A549 (cell line): ENCODE measurements at places on chromosomes 2 and 18. TPM values are rescaled to one million over a fixed set of nuclear protein-coding genes. Genes with fewer than 3 reads are reported as not detected.

The PRPF40A gene
- 75.1 to 80.4 TPM (median 77.0 TPM) in 3 replicates for polyA plus RNA-seq

The CLEC4F gene
- not detected in 3 replicates for polyA plus RNA-seq

The SH3RF3 gene
- polyA plus RNA-seq = 0.21 to 0.26 TPM (median 0.21 TPM) in 3 replicates

The ZCCHC2 gene
- polyA plus RNA-seq = 7.5 to 8.4 TPM (median 7.6 TPM) in 3 replicates

The ASXL3 gene
- not detected in 3 replicates for polyA plus RNA-seq

The IL37 gene
- not detected in 3 replicates for polyA plus RNA-seq
